LoVo (cell line): ENCODE measurements at places on chromosomes 3 and 15.

DNA sequence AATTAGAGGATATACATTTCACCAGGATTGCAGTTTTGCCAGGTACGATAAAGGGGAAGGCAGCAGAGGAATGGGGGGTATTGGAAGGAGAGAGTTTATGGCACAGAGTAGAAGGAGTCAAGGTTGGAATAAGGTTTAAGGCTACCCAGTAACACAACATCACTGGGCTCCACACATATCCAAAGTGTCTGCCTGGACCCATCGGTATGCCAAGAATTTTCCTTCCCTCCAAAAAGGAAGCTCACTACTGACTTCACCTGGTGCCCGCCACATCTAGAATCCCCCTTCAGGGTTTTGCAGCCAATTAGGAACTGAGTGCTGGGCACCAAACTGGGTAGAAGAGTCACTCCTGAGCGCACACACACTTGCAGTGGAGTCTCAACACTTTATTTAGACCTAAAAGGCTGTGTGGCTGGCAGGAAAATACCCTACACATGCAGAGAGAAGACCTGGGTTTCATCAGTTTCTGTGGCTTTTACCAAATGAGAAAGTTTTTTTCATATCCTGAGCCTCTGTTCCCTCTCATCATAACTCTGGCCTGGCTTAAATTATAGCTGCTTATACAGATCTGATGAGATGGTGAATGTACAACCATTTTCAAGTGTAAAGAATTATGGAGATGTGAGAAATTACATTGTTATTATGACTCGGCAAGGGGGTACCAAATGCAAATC is 190.8 kb upstream of the LPP start:
- no peak for DNase-seq

- DNase-seq, result no peak
These were observed 81.4 kb upstream of the TBC1D5 start for GRCh38 chr3:17823816-17824215.

DNA sequence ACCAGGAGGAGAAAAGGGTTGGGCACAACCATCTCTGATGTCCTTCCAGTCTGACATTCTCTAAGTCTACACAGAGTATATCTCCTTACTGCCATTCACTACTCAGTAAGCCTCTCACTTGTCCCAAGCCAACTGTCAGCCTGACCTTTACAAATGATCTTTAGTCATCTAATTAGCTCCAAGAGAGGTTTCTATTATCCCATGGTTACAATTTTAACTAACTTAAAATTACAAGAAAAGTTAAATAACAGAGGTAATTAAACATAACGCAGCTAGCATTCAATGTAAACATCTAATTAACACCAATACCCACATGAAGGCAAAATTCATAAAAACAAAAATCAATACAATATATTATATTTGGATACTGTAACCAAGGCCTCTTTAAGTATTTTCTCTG is 126.9 kb downstream of the LSAMP start:
- DNase-seq, result no peak

GRCh38 chr15:70976851-70977250 is 84.2 kb downstream of the LRRC49 start:
- DNase-seq, result no peak

- DNase-seq, result no peak
These were observed 194.0 kb upstream of the LRRN1 start for GRCh38 chr3:3605226-3605625.

DNA sequence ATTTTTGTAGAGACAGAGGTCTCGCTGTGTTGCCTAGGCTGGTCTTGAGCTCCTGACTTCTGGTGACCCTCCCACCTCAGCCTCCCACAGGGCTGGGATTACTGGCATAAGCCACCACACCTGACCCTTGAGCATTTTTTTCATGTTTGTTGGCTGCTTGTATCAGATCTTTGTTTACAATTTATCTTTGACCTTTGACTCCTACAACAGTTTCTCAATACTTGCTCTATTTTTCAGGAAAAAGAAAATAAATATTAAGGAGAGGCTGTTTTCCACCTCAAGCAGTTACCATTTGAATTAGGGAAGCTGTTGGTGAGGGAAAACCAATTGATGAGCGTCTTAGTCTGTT is 44.5 kb downstream of the LIMD1 start:
- DNase-seq, result no peak

DNA sequence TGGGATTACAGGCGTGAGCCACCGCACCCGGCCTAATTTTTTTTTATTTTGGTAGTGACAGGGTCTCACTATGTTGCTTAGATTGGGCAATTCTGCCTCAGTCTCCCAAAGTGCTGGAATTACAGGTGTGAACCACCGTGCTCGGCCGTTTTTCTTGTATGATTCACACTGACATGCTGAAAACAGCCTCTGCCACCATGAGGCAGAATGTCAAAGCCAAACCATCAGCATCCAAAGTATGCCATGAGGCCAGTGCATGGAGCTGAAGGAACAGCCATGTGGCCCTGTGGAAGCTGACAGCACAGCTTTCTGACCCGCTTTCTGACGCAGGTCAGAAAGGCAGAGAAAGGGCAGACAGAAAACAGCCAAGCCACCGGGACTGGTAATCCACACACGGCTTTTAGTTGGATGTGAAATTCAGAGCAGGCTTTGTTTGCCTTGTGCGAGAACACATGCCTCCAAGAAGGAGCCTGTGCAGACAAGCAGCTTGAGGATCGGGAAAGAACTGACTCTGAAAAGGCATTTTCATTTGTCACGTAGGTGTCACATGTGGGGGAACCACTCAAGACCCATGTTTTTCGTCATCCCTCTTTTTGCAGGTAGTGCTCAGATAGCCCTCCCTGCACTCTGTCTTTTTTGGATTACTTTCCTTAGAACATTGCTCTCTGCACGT is 25.1 kb downstream of the XYLB start:
- DNase-seq, result no peak

- DNase-seq, result no peak
These were observed 50.1 kb downstream of the UBE2E2 start for GRCh38 chr3:23253214-23253613.

- peak; percentile 55 for DNase-seq
These were observed 172.6 kb downstream of the FMN1 start for GRCh38 chr15:33021806-33022389.

- no peak for DNase-seq
These were observed 909.7 kb downstream of the PLOD2 start for GRCh38 chr3:145251311-145251710.

GRCh38 chr3:132220986-132221385 is 96.2 kb upstream of the ACP3 start:
- DNase-seq, result no peak

DNA sequence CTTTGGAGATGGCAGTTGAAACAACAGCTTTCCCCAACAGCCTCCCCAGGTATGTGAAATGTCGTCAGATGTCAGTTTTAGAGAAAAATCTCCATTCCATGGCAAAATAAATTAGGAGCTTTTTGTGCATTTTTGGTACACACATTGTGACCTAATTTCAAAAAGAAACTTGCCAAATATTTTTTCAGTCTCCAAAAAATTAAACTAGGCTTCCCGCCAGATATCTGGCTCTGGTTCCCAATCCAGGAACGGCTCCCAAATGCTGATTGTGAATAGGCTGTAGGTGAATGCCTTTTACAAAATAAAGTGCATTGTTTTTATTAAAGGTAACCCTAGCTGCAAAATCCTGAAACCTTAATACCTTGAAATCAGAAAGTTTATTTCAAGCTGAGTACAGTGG is 10.9 kb downstream of the KCNAB1 start:
- no peak for DNase-seq

- DNase-seq, result no peak
These were observed 236.4 kb upstream of the RARB start for GRCh38 chr3:25191673-25192072.

GRCh38 chr15:47570881-47571640 is 146.2 kb upstream of the SEMA6D start:
- no peak for DNase-seq

GRCh38 chr15:90957031-90957790 is 2.5 kb downstream of the RCCD1 start:
- DNase-seq, result no peak

DNA sequence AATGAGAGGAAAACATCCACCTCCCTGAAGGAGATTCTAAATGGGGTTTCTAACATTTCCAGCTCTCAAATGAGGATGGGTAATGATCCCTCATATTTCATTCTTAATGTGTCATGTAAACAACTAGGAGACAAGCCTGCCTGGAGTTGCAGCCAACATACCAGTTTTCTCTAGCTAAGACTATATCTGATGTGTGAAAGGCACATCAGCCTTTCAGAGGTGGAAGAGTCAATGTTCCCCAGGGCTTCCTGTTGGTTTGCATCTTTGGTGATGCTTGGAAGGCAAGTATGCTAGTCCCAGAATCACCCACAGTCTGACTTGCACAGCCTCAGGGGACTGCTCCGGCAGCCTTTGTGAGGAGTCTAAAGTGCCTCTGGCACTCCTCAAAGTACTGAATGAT is 921.2 kb downstream of the SQOR start:
- DNase-seq, result no peak

DNA sequence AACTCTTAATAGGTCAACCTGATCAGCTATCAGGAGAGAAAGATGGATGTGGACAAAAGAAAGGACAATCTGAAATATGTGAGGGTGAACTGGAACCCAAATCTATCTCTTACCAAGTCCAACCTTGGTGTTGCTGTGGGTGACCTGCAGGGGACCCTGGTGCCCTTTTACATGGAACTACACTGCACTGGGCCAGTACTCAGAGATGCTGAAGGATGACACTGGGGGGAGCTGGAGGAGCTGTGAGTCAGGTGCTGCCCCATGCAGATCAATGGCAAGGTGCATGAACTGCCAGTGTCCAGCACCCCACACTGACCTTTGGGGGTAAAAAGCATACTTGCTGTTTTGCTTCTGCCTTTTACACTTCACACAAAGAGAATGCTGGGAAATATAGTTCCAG is 55.6 kb upstream of the TBC1D5 start:
- no peak for DNase-seq

- DNase-seq, result no peak
These were observed 1476.3 kb upstream of the CADM2 start for GRCh38 chr3:83482402-83483070.

DNA sequence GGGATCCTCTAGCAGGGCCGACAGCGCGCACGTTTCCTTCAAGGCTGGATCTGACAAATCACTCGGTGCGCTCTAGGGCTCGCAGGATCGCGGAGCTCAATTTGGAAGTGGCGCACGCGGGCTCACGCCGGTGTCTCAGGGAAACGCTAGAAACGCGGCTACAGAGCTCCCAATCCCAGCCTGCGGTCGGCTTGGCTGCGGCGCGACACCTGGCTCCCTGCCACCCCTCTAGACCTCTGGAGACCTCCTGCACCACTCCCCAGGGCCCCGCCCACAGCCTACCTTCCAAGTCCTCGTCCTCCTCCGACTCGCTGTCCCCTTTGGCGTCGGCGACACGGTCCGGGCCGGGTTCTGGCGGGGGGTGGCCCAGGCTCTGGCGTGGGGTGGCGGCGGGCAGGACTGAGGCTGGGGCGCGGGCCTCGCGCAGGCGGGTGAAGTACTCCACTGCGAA is 596 bp downstream of the PRKAR2A start:
- DNase-seq, result peak; percentile 89

DNA sequence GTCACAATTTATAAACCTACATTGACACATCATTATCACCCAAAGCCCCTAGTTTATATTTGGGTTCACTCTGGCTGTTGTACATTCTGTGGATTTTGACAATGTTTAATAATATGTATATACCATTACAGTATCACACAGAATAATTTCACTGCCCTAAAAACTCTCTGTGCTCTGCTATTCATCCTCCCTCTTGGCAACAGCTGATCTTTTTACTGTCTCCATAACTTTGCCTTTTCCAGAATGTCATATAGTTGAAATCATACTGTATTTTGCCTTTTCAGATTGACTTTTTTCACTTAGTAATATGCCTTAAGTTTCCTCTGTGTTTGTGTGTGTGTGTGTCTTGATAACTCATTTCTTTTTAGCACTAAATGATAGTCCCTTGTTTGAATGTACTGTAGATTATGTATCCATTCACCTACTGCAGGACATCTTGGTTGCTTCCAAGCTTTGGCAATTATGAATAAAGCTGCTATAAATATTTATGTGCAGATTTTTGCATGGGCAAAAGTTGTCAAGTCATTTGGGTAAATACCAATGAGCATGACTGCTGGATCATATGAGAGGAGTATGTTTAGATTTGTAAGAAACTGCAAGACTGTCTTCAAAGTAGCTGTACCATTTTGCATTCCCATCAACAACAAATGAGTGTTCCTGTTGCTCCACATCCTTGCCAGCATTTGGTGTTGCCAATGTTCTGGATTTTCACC is 9.5 kb downstream of the PARP15 start:
- no peak for DNase-seq

- no peak for DNase-seq
These were observed 38.9 kb downstream of the ANO10 start for GRCh38 chr3:43582866-43583265.

- no peak for DNase-seq
These were observed 121.3 kb upstream of the SAMMSON start for GRCh38 chr3:69878254-69878653.

- DNase-seq, result no peak
These were observed 211.4 kb downstream of the ITPR1 start for GRCh38 chr3:4704552-4704951.

GRCh38 chr3:170753421-170754310 is 116.3 kb downstream of the RPL22L1 start:
- DNase-seq, result no peak

DNA sequence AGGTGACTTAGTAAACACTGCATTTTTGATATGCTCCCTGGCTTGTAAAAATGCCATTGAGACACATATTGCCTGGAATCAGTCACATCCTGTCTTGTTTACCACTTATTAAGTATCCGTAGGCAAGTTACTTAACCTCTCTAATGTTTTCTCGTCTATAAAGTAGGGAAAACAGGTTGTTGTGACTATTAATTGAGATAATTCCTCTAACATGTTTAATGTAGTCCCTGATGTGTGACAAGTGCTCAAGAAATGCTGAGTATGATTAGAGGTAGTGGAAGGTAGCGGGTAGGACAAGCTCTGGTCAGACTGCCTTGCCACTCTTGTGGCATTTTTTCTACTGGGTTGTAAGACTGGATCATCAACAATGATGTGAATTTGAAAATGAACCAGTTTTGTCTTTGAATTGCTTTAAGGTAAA is 54.1 kb downstream of the NFKBIZ start:
- DNase-seq, result no peak
